ENCODE measurements at places on chromosomes 4 and X.

DNA sequence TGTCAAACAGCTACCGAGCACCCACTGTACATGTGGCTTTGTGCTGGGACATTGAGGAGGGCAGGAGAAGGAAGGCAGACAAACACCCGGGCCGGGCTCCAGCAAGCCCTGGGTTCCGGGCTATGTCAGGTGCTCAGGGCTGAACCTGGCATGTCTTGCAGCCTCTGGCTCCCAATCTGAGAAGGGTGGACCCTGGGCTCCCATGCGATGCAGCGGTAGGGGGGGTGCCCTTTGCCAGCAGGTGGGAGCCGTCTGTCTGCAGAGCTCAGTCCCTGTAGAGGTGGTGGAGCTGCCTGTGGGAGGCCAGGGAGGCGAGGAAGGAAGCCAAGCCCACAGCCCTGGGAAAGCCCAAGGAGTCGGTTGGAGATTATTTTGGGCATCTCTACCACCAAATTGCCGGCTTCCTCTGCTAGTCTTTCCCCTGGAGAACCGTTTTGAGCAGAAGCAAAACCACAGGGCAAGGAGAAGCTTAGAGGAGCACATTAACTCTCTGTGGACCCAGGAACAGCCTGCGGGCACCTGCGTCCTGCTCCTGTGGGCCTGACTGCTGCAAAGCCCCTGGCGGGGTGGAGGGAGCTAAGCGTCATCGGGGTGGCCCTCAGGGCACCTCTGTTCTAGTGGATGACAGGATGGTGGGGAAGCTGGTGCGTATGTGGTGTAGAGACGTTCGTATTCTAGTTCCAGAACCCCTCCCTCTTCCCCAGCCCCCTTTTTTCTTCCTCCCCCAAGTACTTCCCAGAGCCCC lies 10.3 kb downstream of the CPZ start:
- DNase-seq = no peak

- DNase-seq = peak; percentile 53
Observed at GRCh38 chr4:13541720-13542576, 2.4 kb downstream of the NKX3-2 start.

DNA sequence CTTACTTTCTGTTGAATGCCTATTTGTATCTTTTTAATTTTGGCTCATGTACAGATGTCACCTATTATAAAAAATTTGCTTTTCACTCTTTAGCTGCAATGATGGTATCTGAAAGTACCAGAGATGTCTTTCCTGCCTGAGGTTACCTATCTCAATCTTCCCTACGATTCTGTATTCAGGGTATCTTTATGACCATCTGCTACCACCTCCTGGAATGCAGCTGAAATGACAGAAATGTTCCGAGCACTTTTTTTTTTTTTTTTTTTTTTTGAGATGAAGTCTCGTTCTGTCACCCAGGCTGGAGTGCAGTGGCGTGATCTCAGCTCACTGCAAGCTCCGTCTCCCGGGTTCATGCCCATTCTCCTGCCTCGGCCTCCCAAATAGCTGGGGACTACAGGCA lies 136.4 kb downstream of the REPS2 start:
- no peak for DNase-seq

DNA sequence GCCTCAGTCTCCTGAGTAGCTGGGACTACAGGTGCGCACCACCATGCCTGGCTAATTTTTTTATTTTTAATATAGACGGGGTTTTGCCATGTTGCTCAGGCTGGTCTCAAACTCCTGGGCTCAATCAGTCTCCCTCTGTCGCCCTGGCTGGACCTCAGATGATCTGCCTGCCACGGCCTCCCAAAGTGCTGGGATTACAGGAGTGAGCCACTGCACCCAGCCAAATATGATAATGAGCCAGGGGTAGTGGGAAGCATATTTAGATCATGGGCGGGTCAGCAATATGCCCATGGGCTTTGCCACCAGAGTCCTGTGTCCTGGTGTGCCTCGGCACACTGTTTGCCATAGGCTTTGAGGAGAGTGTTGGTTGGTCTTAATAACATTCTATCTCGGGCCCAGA lies 71.8 kb downstream of the FAM193A start:
- no peak for DNase-seq

GRCh38 chr4:173091362-173091761 lies 77.2 kb upstream of the GALNT7 start:
- DNase-seq = no peak

DNA sequence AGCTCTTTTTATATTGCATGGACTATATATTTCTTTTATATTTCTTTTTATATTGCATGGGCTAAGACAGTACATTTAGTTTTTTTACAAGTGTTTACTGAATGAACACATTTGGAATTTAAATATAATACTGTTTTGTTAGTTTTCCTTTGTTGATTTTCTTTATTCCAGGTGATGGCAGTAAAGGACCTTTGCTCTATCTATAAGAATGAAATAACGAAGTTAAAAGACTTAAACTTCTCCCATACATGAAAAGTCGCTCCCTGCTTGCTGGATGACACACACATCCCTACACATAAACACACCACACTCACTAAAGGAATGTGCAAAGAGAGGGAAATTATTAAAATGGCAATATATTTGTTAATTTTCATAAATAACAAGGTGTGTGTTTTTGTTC lies 102.5 kb upstream of the ANXA10 start:
- DNase-seq = no peak

GRCh38 chr4:151810476-151810875 lies 49.7 kb upstream of the GATB start:
- no peak for DNase-seq

DNA sequence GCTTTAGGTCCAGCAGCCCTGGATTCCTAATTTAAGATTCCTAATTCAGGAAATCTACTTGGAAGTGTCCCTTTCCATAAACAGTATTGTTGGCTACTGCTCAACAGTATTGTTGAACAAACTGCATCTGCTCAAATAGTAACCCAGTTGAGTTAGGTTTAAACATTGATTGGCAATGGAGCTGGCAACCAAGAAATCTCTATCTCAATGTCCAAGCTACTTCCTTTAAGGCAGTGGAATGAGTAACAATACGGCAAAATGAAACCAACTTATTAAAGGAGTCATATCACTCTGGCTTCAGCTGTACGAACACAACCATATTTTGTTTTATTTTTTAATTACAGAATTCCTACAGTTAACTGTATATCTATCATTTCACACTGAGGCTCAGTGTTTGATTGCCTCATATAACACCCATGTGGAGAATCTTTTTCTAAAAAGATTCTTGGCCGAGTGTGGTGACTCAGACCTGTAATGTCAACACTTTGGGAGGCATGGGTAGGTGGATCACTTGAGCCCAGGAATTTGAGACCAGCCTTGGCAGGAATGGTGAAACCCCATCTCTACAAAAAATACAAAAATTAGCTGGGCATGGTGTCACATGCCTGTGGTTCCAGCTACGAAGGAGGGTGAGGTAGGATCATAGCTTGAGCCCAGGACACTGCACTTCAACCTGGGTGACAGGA lies 71.7 kb upstream of the IL13RA1 start:
- DNase-seq = no peak

DNA sequence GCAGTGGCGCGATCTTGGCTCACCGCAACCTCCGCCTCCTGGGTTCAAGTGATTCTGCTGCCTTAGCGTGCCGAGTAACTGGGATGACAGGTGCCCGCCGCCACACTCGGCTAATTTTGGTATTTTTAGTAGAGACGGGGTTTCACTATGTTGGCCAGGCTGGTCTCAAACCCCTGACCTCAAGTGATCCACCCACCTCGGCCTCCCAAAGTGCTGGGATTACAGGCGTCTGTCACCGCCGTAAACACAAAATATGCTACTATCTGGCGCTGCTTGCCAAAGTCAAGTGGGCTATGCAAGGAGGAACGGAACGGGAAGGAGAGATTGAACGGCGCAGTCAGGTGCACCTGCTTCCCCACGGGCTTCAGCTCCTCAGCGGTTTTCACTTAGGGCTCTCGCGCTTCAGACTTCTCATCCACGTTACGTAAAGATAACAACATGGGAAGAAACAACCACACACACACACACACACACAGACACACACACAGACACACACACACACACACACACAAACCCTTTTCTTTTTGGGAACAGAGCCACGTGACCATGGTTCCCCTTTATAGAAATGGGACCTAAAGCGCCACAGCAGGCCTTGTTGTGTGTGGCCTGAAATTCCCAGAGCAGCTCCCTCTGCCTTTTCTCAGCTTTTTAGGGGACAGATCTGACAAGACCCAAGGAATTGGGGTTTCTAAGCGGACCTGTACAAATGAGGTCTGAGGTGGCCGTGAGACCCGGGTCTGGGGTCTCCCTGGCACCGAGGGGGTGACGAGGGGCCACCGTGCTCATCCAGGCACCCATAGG lies 1.5 kb downstream of the P2RY8 start:
- peak; percentile 84 for DNase-seq

All from activated CD4-positive, alpha-beta memory T cell treated with anti-CD3 and anti-CD28 coated beads for 36 hours (primary cell).